Thoracic aorta (tissue), 2 donors: ENCODE measurements at places on chromosomes 6 and 20.

GRCh38 chr6:140041056-140041455 is 666.6 kb upstream of the CITED2 start:
- DNase-seq, result no peak

DNA sequence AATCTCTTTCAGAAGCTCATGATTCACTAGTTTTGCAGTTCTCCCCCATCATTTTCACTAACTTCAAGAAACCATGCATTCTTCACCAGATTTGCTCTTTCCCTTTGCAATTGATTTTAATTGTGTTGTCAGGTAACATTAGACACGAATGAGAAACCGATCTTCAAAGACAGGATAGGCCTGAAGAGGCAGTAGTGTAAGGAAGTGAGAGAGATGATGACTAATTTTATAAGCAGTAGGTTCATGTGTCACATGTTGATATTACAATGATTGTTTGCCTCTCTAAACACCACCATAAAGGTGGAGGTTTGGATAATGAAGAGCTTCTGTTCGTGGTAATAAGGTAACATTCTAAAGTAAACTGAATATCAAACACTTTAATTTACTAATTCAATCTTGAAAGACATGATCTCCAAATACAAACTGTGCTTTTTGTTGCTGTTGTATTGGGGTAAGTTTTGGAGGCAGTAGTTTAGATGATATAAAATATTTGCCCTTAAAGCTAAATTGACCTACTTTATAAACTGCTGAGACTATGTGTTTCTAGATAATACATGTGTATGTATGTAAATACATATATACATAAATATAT is 207.2 kb downstream of the PHACTR1 start:
- no peak for DNase-seq

GRCh38 chr6:12595161-12595811 is 121.3 kb upstream of the PHACTR1 start:
- DNase-seq, result no peak

GRCh38 chr20:12597551-12597950 is 411.2 kb upstream of the SPTLC3 start:
- DNase-seq, result no peak

DNA sequence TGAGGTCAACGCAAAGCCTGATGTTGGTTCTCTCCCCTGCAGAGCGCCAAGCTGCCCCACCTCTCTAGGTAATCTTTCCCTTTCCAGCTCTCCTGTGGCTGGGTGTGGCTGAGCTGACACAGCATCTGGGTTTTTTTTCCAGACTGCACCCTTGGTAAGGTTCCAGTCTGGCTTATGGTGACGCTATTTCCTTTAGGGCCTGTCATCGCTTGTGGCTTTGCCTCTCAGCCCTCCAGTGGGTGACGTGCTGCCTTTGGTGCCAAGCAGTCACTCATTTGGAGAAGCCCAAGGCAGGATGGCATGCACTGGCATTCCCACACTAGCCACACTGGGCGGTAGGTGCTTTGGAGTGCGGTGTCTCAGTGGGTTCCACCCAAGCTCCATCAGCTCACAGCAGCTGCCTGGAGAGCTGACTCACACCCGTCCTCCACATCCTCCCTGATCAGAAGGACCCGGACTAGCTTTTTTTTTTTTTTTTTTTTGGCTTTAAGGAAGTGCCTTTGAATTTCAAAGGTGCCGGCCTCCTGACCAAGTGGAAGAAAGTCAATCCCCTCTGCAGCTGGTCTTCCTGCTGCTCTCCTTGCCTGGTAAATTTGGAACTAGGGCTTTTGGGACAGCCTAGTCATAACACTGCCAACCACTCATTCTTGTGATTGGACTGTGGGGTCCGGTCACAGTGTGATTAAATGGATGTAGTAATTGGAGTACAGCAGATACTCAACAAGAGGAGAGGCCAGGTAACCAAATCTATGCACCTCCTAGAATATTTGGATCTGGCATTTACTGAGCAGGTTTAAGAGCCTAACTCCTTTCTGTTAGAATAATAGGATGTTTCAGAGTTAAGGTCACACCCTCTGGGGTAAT is 153.6 kb downstream of the CD83 start:
- no peak for DNase-seq

GRCh38 chr6:37029249-37029971 is 24.0 kb downstream of the FGD2 start:
- no peak for DNase-seq

GRCh38 chr6:42366999-42367352 is 84.8 kb downstream of the TRERF1 start:
- no peak for DNase-seq

- no peak for DNase-seq
Measured at GRCh38 chr20:7843613-7844012, 96.6 kb downstream of the HAO1 start.

GRCh38 chr6:72824833-72825232 is 203.0 kb downstream of the KCNQ5 start:
- DNase-seq, result no peak

GRCh38 chr20:40938020-40938419 is 90.6 kb upstream of the TOP1 start:
- no peak for DNase-seq

GRCh38 chr6:98924647-98925046 is 23.1 kb downstream of the FBXL4 start:
- DNase-seq, result no peak

DNA sequence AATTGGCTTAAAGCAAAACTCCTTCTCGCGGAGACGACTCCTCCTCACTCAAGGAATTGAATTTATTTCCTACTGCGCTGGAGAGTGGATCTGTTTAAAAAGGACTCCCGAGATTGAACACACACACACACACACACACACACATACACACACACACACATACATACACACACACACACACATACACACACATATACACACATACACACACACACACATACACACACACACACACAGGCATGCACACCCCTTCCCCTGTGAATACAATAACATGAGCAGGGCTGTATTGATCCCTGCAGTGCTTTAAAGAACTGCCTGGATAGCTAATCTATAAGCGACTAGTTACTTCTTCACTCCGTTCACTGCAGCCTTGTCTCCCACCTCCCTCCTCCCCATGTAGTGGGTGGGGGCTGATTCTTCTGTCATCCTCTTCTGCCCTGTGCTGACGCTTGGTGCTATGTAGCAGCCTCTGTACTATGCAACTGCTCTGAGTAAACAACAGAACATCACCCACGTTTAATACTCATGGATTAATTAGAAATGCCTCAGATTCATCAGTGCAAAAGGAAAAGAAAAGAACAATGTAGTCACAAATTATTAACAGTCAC is 549.0 kb downstream of the CDH26 start:
- DNase-seq, result no peak

DNA sequence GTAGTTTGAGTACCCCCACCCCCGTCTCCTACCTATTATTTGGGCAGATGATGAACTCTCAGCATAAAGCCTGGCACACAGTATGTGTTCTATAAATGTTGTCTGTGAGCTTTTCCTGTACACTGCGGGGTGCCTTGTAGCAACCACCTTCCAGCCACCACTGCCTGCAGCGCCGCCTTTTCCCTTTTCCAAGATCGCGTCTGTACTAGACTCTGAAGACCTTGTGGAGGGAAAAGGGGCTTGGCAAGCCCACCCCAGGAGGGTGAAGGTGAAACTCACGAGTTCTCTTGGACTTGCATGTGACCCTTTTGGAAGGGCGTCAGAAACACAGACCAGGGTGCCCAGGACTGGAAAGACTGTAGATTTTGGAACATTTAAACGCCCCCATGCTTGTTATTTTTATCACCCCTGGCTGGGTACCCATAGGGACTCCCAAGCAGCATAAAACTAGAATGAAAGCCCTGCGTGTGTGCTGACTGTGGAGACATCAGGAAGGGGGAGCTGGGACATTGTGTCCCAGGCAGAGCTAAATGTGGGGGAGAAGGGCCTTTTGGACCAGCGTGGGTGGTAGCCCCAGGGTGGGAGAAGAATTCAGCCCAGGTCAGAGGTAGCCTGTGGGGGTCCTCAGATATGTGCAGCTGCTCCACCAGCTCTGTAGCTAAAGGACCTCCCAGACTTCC is 8.3 kb downstream of the BAK1 start:
- no peak for DNase-seq

DNA sequence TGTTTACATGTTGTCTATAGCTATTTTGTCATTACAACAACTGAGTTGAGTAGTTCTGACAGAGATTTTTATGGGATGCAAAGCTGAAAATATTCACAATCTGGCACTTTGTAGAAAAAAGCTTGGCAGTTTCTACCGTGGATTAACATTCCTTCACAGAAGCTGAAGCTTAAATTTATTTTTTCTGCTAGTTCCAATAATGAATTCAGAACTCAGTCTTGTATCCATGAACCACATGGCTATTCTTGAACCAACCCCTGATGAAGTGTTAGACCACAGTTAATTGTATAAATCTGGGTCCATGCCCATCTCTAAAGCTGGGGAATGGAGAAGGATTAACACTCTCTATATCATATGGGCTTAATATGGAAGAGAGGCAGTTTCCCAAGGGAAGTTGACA is 743.8 kb upstream of the FLRT3 start:
- no peak for DNase-seq

DNA sequence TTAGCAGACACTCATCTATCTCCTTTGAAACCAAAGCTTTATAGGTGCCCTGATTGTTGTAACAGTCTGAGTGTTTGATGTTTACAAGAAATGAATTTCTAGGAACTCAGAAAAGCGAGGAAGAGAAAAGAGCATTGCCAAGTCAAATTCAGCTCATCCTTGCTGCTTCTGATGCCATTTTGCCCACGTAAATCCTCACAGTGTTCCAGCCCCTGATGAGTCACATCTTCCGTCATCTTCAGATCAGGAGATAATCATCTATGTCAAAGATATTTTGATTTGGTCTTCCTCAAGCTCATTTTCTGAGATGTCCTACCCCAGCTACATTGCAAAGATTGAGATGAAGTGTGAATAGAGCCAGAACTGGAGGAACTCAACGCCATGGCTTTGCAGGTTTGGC is 426.2 kb downstream of the BMP2 start:
- no peak for DNase-seq

DNA sequence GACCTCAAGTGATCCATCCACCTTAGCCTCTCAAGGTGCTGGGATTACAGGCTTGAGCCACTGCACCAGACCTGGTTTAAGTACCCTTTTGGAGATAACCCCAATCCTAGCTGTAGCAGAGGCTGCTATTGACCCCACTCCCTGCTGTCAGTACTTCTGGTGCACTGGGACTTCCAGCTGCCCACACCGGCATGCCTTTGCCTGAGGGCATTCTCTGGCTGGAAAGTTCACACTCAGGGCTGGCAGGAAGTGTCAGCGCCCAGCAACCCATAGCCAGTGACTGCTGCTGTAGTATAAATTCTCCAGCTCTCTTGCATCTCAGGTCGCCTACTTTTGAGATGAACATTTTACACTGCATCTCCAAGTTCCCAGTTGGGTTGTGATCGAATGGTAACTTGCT is 75.3 kb downstream of the UTRN start:
- no peak for DNase-seq

GRCh38 chr20:57525328-57526086 is 567 bp upstream of the CTCFL start:
- no peak for DNase-seq

- DNase-seq, result no peak
Measured at GRCh38 chr20:39568109-39568508, 606.0 kb downstream of the DHX35 start.

GRCh38 chr6:52591832-52592231 is 15.0 kb upstream of the TRAM2 start:
- DNase-seq, result no peak

- DNase-seq, result no peak
Measured at GRCh38 chr6:166611631-166612030, 15.4 kb downstream of the RPS6KA2 start.

- DNase-seq, result no peak
Measured at GRCh38 chr6:20791944-20792343, 257.7 kb downstream of the CDKAL1 start.

DNA sequence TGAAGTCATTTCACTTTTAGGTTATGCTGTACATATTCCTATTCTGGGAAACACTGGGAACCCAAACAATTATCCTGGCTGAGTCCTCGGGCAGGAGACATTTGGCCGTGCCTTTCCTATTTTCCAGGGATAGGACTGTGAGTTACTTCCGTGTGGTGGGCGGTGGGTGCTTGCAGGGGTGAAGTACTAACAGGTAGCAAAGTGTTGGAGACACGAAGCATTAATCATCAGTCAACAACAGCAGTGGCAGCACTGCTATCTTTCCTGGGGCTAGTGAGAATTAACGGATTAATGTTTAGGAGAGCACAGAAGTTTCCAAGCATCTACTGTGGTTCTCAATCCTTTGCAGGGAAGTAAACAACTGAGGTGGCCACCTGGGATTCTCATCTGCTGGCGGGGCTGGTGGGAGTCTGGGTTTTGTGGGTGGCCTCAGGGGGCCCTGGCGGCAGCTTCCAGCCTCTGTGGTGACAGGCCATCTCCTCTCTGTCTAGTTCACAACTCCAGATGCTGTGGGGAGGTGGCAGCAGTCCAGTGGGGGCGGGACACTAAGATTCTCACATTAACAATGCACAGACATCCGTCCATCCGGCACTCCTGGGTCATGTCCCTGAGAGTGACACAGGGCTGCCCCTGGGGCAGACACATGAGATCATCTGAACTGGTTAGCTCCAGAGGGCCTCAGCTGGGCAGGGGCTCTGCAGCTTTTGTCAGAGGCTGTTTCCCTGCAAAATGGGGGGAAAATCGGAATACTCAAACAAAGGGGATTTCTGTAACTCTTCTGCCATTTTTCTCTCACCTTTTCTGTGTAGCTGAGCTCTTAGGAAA is 90.9 kb downstream of the GJA10 start:
- DNase-seq, result no peak

DNA sequence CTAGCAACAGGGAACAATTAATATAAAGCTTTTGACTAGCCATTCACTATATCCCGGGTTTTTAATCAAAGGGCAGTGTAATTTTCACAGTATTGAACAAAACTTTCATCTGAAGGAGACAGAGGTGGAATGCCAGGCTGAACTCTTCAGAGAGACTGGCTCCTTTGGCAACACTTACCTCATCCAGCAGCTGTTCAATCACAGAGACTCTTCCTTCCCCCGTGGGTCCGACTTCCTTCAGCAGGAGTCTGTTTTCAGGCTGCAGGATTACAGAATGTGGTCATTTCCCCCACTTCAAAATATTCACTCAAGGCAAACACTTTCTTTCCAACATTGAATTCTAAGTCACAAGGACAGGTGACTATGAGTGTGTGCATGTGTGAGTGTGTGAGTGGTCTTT is 76.6 kb downstream of the DZANK1 start:
- no peak for DNase-seq

DNA sequence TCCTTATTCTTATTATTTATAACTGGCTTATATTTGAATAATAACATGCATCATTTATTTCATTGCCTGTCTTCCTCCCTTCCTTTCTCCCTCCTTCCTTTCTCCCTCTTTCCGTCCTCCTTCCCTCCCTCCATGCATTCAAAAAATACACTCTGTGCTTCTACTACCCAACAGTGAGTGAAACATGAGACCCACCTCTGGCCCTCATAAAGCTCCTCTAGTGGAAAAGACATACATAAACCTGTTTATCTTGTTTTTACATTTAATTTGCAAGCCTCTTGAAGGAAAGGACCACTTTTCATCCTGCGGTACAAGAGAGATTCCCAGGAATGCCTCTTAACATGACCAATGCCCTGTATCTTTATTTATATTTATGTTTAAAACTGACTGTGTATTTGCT is 21.8 kb upstream of the ISM1 start:
- DNase-seq, result no peak

GRCh38 chr6:91580635-91581034 is 993.8 kb upstream of the MAP3K7 start:
- DNase-seq, result no peak

GRCh38 chr6:39995633-39996032 is 61.4 kb upstream of the MOCS1 start:
- DNase-seq, result no peak
